ENCODE measurements at places on chromosomes 4 and X.

DNA sequence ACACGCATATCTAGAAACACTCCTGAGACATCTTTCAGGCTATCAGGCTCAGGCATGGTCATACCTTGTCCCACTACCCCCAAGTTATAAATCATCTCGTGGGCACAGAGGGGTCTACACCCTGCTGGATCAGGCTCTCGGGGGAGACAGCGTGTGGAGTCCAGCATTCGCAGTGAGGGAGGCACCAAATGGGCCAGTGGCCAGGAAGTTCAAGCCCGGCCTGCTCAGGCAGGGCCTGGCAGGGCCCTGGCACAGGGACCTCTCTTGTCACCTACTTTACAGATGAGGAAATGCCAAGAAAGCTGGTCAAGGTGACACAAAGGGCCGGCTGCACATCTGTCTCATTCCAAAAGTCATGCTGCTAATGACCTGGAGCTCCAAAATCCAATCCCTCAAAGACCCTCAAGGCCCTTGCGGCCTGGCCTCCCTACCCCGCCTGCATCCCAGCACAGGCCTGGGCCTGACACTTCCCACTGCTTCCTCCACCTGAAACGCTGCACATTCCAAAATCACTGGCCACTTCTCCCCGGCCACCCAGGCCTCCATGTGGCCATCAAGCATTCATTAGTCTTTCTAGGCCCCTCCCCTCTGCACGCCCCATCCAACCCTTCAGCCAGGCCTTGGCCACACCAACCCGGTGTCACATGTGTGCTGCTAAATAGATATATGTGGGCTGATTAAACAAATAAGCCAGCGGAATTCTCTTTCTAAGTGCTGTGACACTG lies 35.6 kb downstream of the ACOX3 start:
- no peak for DNase-seq

- DNase-seq: no peak
Observed at GRCh38 chr4:156413239-156414135, 459.8 kb upstream of the CTSO start.

DNA sequence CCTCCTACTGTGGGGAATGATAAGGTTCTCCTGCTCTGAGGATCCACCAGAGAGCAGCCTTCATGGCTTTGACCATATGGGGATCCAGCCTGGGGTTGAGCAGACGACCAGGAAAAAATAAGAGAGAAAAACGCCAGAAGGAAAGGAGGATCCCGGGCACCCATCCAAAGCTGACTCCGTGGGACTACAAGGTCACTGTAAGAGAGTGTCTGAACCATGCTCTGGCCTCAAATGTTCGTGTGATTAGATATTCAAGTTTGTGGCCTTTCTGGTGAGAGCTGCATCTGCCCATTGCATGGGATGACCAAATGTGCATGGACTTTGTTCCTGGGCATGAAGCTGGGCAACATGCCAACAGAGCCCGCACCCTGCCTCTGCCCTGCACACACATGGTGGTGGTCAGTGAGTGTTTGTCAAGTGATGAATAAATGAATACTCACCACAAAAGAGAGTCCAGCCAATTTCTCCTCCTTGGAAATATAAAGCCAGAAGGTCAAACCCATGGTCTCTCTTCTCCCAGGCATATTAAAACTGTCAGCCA lies 346.0 kb upstream of the GATB start:
- no peak for DNase-seq

GRCh38 chr4:52588771-52589591 lies 70.1 kb downstream of the USP46 start:
- no peak for DNase-seq

- no peak for DNase-seq
Observed at GRCh38 chrX:28585767-28586166, 1.5 kb upstream of the IL1RAPL1 start.

DNA sequence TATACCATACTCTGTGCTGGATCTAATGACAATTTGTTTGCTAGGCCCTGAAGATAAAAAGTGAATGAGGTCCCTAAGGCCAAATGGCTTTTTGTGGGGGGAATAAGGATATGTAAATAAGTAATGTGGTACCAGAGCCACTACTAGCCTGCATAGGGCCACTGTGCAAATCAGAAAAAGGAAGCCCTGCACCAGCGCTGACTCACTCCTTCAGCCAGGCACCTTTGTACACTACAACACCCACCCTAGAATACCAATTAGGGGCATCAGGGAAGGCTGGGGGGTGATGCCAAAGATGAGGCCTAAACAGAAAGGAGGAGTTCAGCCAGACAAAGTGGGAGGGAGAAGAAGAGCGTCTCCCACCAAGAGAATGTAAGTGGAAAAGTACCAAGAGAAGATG lies 122.2 kb downstream of the CAMK2D start:
- DNase-seq: no peak

- DNase-seq: no peak
Observed at GRCh38 chr4:35942092-35942491, 302.2 kb downstream of the ARAP2 start.

- DNase-seq: no peak
Observed at GRCh38 chr4:113699772-113700171, 61.8 kb downstream of the CAMK2D start.

Measured in NCI-H1105 (cell line).